Cardiac fibroblast (primary cell): ENCODE measurements at places on chromosomes 12 and 14.

- no peak for DNase-seq
These were observed 465 bp upstream of the FGD4 start for GRCh38 chr12:32398816-32399369.

DNA sequence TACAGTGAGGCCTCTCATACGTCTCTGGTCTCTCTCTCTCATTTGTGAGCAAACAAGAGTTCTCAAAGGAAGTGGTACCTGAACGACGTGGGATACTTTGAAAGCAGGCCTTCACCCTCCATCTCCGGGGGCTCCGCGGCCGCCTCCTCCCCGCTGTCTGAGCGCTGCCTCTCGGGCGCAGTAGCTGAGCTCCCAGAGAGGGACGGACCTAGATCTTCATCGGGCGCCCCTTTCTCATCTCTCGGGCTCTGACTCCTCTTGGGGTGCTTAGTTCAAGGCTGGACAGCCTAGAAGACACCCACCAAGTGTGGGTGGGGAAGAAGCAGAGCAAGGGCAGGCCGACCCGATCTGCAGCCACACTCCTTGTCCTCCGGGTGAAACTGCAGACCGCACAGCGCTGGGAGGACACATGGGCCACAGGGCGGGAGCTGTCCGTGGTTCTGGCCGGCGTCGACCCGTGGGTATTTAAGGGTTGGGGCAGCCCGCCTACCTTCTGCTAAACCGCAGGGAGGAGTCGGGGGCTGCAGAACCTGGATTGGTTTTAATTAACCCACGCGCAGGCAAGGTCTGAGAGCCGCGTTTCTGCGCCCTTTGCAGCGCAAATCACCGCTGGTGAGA lies 92.7 kb downstream of the PAH start:
- DNase-seq: peak; percentile 25

DNA sequence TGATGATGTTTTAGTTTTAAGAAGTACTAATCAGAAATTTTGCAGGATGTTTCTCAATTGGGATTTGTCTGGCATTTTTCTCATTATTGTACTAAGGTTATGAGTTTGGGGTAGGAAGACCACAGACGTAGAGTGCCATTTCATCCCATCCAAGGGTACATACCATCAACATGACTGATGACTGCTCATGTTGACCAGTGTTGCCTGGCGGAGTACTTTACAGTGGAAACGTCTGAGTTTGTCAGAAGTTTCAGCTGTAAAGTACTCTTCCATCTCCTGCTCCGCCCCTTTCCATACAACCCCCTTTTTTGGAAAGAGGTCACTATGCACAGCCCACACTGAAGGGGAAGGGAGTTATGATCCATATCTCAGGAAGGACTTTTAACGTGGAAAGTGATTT lies 74.2 kb downstream of the RCOR1 start:
- peak; percentile 43 for DNase-seq

- peak; percentile 77 for DNase-seq
These were observed 508.1 kb downstream of the PCNX1 start for GRCh38 chr14:71415404-71415690.

GRCh38 chr14:102711207-102711606 lies 66.0 kb upstream of the TRAF3 start:
- DNase-seq: no peak

GRCh38 chr12:108560752-108561719 lies at the start of gene SART3:
Gene SART3 (minus strand): TSS chr12:108561173. CDS start chr12:108561154, 19 bp downstream.
- DNase-seq: peak; percentile 89

DNA sequence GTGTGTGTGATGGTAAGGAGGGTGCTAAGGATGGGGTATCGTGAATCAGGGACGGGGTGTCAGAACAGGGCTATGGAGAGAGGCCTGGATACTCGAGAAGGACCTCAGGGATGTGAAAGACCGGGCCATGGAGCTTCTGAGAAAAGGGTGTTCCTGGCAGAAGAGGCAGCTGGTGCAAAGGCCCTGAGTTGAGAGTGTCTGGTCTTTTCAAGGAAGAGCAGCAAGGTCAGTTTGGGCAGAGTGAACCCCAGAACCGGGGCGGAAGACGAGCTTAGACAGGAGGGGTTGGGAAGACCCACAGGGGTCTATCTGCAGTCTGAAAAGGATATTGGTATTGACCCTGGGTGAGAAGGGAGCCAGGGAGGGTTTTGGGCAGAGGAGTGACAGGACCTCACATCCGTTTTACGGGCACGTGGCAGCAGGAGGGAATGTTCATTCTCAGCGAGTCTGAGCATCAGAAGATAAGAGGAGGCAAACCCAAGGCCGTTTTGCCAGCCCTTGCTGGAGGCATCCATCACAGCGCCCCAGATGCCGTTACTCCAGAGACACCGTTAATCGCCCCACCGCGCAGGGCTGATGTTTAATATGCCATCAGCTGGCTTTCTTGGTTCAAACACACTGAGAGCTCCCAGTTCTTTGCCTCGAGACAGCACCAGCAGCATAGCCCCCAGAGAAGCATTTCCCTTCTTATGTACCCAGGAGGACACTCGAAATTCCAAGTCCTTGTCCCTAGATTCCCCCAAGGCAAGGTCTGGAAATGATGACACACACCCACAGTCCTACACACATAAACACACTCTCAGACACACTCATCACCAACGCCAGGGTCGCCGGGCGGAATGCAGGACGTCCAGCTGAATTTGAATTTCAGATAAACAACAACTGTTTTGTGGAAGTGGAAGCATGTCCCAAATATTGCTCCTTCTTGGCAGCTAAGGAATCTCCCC lies 41.4 kb upstream of the EML1 start:
- no peak for DNase-seq

GRCh38 chr14:101197595-101198397 lies 294.3 kb upstream of the RTL1 start:
- no peak for DNase-seq

DNA sequence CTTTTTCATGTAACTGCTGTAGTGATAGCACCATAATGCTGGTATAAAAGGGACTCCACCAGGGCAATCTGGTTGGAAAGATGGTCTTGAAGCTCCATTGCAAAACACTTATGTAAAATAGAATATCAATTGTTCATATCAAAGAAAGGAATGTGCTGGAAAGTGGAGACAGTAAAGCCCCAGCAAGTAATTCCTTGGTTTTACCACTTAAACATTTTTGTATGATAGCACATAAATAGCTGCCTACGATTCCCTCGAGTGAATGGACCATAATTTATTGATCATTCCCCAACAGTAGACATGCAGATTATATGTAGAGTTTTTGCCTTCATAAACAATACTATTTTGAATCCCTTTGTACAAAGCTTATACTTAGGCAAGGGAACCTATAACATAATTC lies 275.4 kb downstream of the PAWR start:
- DNase-seq: no peak

DNA sequence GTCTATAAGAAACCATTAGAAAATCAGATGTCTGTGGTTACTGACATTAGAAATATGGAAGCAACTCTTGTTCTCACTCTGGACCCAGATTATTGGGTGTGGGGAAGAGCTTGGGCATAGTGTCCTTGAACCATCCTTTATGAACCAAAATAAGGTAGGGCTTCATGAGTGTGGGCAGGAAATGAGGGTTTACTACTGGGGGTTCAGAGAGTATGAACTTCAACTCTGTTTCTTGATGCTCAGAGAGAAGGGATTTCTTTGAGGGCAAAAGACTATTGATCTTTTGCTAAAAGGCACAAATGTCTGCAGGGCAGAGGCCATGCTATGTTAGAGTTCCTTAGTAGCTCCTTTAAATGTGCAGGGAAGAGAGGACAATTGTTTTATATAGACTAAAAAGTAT lies 183.3 kb upstream of the ATP2B1 start:
- no peak for DNase-seq

DNA sequence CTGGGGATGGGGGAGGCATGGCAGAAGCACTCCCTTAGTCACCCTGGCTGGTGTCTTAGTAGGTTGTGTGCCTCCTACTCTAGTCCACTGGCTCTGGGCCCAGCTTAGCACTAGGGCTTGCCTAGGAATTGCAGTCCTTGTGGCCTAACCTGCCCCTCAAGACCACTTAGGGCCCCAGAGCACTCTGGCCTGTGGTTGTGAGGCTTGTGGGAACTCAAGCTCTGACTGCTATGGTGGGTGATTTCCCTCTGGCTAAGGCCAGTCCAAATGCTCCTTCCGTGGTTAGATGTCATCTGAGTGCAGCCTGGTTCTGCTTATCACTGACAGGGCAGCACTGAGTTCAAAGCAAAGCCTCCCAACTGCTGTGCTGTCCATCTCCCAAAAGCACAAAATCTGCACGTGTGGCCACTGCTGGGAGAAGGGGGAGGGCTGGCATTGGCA lies 20.2 kb downstream of the FGD4 start:
- DNase-seq: peak; percentile 68

- DNase-seq: no peak
These were observed 10.9 kb upstream of the TRPV4 start for GRCh38 chr12:109844091-109844490.

- DNase-seq: no peak
These were observed 114.9 kb downstream of the ANO2 start for GRCh38 chr12:5830111-5830510.

DNA sequence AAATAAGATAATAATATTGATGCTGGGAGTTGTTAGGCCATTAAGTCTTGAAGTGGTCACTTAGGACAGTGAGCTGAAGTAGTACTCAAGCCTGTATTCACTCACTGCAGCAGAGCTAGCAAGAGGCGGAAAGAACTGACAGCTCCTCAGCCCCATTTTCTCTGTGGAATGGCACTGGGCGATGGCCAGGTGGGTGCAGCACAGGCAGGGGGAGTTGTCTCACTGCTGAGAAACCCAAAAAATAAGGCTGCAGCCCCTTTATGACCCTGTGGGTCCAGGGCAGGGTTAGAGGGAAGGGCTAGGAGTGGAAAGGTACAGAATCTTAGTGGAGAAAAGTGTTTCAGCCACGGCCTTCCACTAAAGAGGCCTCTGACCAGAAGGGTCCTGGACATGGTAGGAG lies 35.5 kb downstream of the PDZRN4 start:
- DNase-seq: no peak

GRCh38 chr14:58770491-58770982 lies 132.8 kb downstream of the DACT1 start:
- no peak for DNase-seq

- DNase-seq: no peak
These were observed 90.4 kb upstream of the CCDC91 start for GRCh38 chr12:28099871-28100270.
